ENCODE measurements at places on chromosomes 1 and 21.
A peak's percentile ranks its signal among the peaks of the same experiment; 100 is the strongest.

- DNase-seq: no peak
Measured at GRCh38 chr1:48107516-48107915, 110.3 kb upstream of the TRABD2B start.

GRCh38 chr1:1013922-1014648 is 788 bp downstream of the ISG15 start:
- DNase-seq: peak; percentile 53

DNA sequence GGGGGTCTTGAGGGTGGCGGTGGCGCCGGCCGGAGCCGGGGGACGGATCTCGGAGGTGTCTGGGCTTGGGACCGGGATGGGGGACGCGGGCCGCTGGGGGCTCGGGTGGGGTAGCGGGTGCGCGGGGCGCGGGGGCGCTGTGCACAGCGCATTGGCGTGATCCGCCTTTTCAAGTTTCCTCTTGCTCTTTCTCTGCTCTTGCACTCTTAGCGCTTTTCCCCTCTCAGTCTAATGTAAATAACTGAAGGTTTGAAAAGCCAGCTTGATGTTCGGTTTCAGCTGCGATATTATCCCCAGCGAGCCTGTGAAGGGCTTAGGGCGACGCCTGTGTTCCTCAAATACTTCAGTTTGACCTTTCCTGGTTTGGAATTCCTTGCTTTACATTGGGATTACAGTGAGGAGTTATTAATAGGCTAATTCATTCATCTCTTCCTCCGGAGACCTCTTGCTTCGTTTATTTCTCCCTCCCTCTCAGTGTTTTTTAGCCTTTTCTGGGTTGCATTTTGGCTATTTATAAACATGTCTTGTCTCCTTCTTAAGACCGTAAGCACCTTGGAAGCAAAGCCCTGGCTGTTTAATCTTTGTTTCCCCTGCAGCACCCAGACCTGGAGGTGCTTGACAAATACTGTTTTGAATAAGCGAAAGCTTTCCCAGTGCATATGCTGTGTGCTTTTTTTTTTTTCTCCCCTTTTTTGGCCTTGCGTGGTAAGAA is 693 bp downstream of the RAB4A start:
- DNase-seq: peak; percentile 36

- DNase-seq: no peak
Measured at GRCh38 chr1:108679586-108680213, 12.4 kb upstream of the PRPF38B start.

DNA sequence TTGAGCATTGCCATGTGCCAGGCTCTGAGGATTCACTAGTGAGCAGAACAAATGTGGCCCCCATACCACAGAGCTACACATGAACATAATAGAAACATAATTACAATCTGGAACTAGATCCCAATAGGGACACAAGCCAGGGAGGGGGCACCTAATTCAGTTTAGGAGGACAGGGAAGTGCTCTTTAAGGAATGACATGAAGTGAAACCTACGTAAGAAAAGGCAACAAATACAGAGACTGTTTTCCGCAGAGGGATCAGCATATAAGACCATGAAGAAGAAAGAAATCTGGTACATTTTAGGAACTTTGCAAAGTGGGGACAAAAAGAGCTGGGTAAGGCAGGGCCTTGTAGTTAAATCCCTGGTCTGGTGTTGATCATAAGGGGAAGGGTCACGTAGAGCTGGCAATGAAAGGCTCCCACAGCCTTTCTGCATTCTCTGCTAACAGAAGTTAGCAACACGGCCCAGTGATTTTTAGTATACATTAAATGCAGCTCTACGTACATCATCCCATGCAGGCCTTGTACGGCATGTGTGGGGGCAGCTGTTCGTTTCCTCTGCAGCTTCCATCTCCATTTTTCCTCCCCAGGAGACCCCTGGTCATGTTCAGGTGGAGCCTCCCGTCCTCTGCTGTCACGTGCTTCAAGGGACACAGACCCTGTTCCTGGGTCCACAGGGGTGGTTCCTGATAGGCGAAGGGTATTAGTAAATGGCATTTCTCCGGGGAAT is 26.8 kb upstream of the SLC30A1 start:
- DNase-seq: no peak

- DNase-seq: no peak
Measured at GRCh38 chr1:21605012-21605715, 64.0 kb downstream of the RAP1GAP start.

- no peak for DNase-seq
Measured at GRCh38 chr1:235979716-235980333, 85.1 kb downstream of the NID1 start.

DNA sequence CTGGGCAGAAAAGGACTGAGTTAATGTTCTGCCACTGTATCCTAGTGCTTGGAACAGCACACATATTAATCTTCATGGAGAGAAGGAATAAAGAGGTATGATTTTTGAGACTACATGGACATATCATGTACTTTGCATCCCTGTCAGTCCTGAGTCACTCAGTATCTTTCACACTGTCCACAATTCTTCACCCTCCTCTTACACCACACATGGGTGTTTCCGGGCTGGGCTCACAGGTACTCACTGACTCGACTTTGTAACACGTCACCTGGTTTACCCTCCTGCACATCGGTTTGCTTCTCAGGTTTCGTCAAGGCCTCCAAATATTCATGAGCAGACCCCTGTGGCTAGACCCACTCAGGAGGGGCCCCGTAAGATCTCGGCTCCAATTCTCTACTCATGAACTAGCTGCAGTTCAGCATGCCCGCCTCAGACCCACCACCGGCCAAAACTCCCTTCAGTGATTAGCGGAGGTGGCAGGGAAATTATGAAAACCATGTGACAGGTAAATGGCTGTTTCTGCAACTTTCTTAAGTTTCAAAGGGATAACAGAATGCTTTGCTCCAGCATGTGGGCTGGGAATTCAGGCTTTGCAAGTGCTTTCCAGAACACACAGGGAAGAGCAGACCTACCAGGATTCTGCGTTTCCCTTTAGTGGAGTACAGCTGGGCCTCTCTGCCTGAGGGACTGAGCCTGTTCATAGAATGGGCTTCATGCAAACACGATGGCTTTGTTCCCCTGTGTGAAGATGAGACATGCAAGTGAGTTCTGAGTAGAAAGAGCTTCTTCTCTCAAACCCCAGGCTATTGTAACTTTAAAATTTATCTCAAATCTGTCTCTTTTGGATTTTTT is 31.3 kb upstream of the TRABD2B start:
- DNase-seq: no peak

DNA sequence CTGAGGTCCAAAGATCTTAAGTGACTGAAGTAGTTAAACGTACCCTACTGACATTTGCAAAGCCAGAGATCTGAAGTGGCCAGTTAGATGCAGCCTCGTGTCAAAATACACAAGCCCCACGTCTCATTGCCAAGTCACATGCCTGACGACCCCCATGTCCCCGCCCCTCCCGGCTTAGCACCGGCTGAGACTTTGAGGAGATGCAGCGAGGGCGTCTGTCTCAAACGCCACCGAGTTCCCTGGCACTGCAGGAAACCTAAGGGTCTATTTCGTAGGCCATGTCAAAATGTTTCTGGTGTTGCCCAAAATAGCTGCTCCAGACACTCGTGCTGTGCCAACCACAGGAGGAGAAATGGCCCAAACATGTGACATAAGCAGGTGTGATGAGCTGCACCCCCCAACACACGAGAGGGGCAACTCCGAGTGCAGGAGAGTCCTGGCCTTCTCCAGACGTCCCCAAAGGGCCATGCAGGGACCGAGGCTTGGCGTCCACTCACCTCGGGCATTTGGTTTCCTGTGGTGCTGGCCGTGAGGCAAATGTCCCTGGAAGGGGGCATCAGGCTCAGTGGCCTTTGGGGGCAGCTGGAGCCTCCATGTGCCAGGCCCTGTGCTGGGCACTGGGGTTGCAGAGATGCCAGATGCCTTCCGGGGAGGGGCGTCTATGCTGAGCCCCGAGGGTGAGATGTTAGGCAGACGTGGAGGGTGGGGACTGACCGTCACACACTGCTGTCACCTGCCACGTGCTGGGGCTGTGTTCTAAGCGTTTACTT is 67.0 kb downstream of the MATN1 start:
- no peak for DNase-seq

- DNase-seq: peak; percentile 60
Measured at GRCh38 chr1:62962901-62963776, 179.2 kb downstream of the ATG4C start.

DNA sequence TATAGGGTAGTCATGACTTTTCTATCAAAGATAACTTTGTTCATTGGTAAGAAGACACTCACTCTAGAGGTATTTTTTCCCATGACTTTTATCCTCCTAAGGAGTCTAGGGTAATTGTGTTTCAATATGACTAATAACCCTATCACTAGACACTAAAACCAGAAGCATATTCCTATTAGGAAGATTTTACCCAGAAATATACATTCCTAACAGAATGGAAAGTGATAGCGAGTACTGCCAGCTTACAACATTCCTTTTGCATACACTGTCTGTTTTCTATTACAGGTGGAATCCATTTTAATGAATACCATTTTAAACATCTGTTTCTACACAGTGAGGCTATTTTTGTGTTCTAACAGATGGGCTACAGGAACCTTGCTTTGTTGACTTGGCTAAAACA is 31.4 kb upstream of the C1orf185 start:
- DNase-seq: peak; percentile 76

DNA sequence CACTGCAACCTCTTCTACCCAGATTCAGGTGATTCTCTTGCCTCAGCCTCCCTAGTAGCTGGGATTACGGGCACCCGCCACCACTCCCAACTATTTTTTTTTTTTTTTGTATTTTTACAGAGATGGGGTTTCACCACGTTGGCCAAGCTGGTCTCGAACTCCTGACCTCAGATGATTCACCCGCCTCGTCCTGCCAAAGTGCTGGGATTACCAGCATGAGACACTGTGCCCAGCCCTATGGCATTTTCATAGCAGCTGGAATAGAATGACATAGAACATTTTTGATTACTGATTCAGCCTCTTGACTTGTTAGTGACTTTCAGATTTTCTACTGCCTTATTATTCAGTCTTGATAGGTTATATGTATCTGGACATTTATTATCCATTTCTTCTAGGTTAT is 1046.2 kb downstream of the AMY1C start:
- no peak for DNase-seq

Measured in cardiac fibroblast (primary cell).